ENCODE measurements at places on chromosomes 6 and 20.

- no peak for DNase-seq
These were observed 9.7 kb downstream of the RNF114 start for GRCh38 chr20:49945701-49946477.

DNA sequence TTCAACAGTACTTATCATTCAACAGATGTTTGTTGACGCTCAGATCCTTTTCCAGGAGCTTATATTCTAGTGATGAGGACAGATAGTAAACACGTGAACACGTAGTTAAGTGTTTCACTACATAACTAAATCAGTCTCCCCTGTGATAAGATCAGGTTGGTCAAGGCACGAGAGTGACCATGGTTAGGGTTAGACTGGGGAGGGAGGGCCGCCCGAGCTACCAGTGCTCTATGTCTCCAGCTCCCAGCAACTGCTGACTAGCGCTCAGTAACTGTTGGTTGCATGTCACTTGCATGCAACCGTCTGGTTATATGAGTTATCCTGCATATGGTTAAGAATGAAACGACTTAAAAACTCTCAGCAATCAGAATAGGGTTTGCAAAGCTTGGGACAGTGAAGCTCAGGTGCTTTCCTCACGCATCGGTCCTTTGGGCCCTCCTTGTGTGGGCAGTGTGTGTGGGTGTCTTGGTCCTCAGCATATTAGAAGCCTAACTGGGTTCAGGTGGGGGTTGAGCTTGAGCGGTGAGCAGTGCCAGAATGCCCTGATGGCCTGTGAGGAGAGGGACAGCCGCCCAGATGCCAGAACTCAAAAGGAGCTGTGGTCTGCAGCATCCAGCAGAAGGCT lies 120.8 kb downstream of the ARID1B start:
- no peak for DNase-seq

DNA sequence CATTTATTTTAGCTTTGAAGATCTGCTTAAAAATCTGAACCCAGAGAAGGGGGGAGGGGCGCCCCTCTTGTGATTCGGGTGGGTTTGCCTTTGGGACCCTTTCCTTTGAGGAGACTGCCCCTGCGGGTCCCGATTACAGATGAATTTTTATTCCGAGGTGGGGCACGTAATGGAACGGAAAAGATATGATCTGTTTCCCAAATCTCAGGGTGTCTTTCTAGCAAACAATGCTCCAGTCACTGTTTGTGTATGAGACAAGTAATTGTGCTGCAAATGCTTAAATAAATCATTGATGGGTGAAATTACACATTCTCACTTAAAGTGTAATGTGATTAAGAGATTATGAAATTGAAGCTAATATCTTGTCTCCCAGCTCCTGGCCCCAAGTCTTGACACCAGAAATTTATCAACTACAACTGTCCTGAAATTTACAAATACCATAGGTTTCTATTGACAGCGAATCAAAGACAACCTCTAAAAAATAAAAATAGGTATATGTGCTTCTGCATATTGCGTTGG lies 30.7 kb downstream of the TFAP2A start:
- no peak for DNase-seq

- DNase-seq, result no peak
These were observed 3.6 kb upstream of the PHF1 start for GRCh38 chr6:33407132-33407718.

- no peak for DNase-seq
These were observed 10.8 kb upstream of the ARMC2 start for GRCh38 chr6:108837236-108837971.

DNA sequence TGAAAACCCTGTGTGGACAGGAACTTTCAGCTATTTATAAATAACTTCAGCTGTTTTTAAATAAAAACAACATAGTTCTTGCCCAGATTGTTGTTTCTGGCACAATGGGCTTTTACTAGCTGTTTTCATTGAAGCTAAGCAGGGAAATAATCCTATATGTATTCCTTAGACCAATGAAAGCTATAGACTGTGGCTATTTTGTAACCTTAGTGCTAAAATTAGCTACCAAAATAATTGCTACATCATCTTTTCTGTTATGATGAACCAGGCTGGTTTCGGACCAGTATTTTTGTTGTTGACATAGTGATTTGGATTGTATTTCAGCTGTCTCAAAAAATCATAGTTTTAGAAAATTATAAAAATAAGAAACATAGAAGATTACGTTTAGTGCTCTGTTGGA lies 13.7 kb downstream of the PHF3 start:
- no peak for DNase-seq

GRCh38 chr6:91509711-91510110 lies 922.8 kb upstream of the MAP3K7 start:
- DNase-seq, result no peak

GRCh38 chr6:37100745-37101144 lies 69.2 kb upstream of the PIM1 start:
- no peak for DNase-seq

DNA sequence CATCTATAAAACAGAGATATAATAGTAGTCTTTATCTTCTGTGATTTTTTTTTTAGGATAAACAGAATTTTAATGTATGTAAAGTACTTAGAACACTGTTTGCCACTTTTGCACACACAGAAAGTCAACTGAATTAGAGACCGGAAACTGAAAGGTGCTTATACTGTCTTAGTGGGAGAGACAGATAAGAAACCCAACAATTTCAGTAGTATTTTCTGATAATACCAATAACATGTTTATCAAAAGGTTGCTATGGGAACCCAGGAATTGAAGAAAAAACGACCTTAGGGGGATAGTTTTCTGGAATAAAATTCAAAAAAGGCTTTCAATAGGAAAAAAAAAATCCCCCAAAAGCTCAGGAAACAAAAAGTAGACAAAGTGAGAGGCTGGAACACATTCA lies 138.6 kb downstream of the BCKDHB start:
- DNase-seq, result no peak

- DNase-seq, result no peak
These were observed 153.4 kb downstream of the DTNBP1 start for GRCh38 chr6:15509335-15509933.

- DNase-seq, result no peak
These were observed 188.8 kb downstream of the DLL1 start for GRCh38 chr6:170102038-170102437.

DNA sequence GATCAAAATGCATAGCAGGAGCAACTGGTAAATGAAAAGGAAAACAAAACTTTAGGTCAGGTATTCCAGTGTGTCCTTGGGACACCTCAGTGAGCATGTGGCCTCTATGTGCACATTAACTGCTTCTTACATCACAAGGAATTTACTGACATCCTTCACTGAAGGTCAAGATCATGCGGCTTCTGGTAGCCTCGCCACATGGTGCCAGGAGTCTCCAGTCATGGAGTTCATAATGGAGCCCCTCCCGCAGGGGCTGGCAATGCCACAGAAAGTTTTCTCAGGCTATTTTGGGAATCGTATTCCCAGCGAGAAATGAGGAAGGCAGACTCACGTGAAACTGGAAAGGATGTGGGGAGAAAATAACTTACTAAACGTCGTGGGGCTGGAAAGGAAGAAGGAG lies 19.7 kb upstream of the SLC22A3 start:
- DNase-seq, result no peak

DNA sequence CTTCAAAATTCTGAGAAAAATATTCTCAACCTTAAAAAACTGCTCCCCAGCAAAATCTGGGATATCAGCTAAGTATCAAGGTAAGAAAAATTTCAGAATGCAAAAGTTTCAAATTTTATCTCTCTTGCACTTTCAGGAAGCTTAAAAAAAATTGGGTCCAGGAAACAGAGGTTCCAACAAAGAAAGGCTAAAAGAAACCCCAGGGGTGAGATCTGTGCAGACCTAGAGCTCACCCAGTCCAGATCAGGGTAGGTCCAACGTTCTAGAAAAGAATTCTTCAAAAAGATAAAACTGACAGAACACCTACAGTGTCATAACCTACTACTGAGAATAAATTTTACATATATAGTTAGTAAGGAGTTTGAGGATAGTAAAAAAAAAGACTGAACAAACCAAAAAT lies 23.5 kb downstream of the ILRUN start:
- DNase-seq, result no peak

- no peak for DNase-seq
These were observed 4.8 kb downstream of the COL19A1 start for GRCh38 chr6:69871107-69871506.

DNA sequence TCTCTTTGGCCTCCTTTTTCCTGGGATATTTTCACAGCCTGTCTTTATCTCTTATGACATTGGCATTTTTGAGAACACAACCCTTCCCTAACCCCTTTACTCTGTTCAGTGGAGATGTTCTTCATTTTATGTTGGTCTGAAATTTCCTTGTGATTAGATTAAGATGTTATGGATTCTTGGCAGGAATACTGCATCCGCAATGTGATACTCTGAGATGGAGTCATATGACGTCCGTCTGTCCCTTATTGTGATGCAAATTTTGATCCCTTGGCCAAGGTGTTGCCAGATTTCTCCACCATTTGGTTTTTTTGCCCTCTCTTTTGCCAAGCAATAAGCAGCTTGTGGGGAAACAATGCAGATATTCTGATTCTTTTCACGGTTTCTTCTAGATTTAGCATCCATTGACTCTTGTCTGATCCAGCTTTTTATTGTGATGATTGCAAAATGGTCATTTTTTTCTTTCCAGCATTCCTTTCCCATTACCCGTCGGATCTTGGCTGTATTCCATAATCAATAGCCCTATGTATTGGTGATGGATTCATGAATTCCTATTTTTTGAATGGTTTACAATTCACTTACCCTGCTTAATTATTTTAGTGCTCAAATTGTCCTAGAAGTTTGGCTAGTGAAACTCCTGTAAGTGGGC lies 85.1 kb downstream of the NCOA3 start:
- no peak for DNase-seq

GRCh38 chr6:20454204-20454824 lies 52.6 kb downstream of the E2F3 start:
- no peak for DNase-seq

DNA sequence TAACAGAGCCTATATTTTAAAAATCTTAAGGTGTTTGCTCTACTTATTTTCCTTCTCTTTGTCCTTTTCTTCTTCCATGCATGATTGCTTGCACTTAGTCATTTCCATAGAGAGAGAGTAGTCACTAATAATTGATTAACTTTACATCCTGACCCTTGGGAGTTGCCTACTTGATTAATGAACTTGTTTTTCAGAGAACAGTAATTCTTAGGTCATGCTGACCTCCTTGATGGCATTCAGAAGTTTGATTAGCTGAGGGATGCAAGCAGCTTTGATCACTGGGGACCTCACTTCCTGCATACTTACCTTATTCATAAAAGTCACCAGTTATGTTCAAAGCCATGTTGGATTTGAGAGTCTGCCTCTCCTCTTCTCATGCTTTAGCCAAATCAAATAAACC lies 715.6 kb upstream of the ID4 start:
- no peak for DNase-seq

DNA sequence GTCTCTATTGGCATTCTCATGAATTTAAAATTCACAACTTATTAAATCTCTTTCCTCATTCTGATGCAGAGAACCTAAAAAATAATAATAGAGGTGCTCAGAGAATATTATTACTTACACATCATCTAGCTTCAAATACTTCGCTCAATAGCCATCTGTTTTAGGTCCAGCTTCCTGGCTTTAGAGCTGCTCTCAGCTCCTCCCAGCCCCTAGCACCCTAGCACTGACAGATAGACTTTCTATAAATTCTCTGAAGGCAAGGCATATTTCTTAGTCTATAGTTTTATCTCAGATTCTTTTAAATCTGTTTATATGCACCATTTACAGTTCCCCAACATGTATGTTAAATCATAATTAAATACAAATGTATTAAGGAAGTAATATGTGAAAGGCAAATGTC lies 281.3 kb downstream of the PTPRK start:
- DNase-seq, result no peak

DNA sequence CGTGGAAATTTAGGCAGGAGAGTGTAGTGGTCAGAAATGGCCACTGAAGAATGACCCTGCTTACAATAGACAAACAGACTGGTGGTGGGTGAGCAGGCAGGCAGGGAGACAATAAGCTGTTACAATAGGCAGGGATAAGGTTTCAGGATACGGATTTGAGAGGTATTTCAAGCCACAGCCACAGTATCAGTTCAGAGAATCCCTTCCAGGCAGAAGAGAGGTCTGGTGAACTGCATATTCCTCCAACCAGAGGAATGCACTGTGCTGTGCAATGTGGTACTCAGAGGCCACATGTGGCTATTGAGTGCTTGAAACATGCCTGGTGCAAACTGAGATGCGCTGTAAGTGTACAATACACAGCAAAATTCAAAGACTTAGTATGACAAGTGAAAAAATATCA lies 20.6 kb downstream of the RMND1 start:
- DNase-seq, result no peak

DNA sequence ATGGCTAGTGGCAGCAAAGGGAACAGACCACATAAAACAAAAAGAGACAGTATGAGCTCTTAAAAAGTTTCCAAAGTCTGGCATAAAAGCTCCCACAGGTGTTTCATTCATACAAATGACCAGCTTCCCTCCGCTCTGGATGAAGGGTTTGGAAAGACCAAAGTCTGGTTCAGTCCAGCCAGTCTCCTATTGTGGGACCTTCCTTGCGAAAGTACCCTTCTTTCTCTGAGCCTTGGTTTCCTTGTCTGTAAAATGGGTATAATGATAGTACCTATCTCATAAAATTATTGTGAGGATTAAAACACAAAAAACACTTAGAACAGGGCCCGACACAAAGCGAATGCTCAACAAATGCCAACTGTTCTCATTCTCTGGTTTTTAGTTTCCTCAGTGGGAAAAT lies 77.2 kb downstream of the UNC5CL start:
- no peak for DNase-seq
